ENCODE measurements at places on chromosomes 6 and 20.

DNA sequence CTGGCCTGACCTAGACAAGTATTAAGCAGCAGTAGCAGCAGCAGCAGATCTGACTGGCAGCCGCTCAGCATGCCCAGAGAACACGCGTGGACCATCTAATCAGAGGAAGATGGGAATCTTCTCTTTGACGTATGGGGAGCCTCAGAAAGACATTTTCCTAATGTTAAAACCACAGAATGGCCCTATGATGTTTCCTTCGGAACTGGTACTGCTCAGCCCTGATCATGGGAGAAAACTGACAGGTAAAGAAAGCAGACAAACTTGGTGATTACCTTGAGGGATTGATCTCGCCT is 6.2 kb downstream of the PSMA7 start:
- no peak for DNase-seq

DNA sequence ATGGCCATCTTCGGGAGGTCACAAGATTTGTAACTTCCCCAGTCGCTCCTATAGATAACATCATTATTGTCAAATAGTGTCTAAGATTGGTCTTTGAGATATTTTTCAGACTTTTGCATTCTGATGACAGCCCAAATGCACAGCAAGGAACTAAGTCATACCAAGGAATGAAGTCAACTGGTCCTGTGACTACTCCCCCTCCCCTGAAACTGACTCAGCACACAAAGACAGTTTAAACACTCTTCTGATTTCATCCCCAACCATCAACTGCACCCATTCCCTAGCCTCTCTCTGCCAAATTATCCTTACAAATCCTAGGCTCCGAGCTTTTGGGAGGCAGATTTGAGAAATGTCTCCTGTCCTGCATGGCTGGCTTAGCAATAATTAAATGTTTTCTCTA is 139.4 kb downstream of the HS3ST5 start:
- DNase-seq: no peak

DNA sequence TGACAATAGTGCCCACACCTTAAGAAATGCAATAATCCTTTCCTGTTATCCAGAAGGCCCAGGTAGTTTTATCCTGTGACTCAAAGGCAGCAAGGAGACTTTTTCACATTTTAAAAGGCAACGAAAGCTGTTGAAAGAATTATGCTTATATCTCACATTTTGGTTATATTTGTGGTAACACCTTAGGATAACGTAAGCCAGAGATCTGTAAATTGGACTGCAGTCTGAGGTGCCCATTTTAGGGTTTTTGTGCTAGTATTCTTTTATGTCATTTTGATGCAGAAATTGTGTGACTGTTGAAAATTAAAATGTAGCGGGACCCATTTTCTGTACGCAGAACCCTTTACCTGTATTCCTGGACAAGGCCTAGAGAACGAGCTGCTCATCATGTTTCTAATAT is 24.3 kb upstream of the MTHFD1L start:
- DNase-seq: no peak

- no peak for DNase-seq
Measured at GRCh38 chr6:108847738-108848115, 495 bp upstream of the ARMC2 start.

DNA sequence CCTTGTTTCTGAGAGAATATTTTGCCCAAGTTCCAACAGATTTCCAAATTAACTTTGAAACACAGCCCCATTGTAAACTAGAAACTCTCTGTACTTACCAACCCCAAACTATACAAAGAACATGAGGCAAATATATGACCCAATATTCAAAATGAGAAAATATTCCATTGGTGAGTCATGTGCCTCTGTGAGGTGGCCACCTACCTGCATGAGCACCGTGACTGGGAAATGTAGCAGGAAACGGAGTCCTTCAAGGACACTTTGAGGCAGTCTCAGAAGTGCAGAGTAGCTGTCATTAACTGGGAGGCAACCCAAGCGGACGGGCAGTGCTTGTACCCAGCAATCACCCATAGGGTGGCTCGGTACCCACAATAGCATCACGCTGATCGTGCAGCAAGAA is 335.5 kb upstream of the NOX3 start:
- no peak for DNase-seq

DNA sequence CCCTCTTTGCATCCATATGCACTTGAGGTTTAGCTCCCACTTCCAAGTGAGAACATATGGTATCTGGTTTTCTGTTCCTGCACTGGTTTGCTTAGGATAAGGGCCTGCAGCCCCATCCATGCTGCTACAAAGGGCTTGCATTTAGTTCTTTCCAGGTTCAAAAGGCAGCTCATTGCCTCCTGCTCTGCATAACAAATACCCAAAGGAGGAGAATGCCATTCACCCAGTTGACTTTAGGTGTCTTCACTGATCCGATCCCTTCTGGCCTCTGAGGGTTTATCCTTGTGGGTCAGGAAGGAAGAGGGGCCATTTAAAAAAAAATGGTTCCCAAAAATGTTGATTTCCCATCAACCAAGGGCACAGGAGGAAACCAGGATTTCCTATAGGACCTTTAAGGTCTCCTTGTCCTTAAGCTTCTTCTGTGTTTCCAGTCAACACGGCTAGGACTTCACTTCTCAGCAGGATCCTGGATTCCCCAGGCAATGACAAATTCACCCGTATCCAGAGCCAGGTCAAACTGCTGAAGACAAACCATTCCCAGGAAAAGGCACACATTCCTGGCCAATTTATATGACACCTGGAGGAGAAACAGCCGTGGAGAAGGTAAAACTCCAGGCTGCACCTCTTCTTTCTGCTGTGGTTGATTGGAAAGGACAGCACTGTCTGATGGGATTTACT is 447.7 kb upstream of the CDH4 start:
- DNase-seq: no peak

GRCh38 chr6:50952092-50952907 is 133.6 kb downstream of the TFAP2B start:
- no peak for DNase-seq

GRCh38 chr20:39800548-39800947 is 838.4 kb downstream of the DHX35 start:
- no peak for DNase-seq

DNA sequence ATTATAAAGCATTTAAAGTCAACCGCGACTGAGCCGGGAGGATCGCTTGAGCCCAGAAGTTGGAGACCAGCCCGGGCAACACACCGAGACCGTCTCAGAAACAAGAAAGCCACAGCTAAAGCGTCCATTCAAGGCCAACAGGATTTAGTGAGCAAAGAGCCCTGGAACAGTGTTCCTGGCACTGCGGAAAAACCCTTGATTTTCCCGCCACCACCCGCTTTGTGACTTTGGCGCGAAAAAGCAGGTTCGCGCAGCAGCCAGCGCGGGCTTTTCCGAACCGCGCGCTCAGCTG is 669 bp downstream of the PCNA start:
- no peak for DNase-seq

- DNase-seq: no peak
Measured at GRCh38 chr6:132404330-132404729, 3.1 kb upstream of the MOXD1 start.

DNA sequence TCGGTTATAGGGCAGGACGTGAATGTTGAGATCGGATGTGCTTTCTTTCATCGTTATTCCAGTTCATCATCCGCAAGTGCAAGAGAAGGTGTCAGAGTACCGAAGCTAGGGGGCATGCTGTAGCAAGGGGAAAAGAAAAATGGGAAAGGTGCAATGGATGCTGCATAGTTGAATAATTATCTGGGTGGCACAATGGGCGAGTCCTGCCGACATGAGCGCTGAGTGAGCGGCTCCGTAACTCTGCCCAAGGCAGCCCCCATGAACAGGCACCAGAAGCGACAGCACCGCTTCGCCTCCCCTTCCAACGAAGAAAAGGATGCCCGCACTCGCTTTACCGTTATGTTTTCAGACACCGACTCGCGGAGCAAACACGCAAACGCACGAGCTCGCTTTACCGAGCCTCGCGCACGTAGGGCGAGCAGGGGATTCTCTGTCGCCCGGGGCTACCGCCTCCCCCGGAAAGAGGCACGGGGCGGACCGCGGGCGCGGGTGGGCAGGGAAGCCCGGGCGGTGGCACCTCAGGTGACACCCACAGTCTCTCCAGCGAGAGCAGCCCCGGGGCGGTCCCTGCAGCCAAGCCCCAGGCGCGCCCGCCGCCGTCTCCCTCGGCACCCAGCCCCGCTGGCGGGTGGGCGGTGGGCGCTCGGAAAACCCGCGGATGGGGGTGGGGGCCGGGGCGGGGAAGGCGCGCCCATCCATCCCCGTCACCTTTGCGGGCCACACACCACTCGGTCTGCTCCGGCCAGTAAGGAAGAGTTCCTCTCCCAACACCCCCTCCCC is 654 bp downstream of the WASF1 start:
- DNase-seq: peak; percentile 90

DNA sequence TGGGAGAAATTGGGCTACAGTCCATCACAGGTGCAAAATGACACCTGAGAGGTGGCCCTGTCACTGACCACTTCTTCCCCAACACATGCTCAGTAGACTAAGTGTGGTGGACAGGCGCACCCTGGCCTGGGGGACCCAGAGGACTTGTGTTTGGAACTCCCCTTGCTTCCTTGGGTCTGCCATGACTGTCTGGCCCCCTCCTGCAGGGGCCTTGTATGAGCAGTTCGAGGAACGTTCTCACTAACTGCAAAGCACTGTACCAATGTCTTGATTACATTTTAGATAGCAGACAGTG is 4.0 kb upstream of the PCK1 start:
- DNase-seq: no peak

- peak; percentile 67 for DNase-seq
Measured at GRCh38 chr6:166106076-166106686, 61.5 kb downstream of the TBXT start.

DNA sequence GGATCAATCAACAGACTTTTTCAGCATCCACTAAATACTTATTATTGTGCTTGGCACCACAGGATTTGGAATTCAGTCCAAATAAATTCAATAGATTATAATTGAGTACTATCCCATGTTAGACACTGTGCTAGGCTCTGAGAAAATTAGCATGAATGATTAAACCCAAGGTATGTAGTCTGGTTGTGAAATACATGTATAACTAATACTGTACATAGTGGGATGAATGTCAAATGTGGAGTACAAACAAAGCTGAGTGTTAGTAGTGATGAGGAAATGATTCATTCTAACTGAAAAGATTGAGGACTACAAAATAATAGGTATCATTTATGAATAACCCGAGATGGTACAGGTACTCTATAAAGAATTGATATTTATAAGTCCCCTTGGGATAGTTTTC is 111.9 kb upstream of the FLRT3 start:
- DNase-seq: no peak

GRCh38 chr20:37369846-37370245 is 23.9 kb downstream of the SRC start:
- no peak for DNase-seq

Measured in NCI-H526 treated with DMSO at 0.1 percent for 48 hours (cell line).